Pancreas (tissue), 10 donors: ENCODE measurements at places on chromosomes 1 and 21.

- no peak overlapping the region for H3K27ac ChIP-seq
- no peaks in the 10 kb centered on the region for H3K27me3 ChIP-seq
- no peaks in the 10 kb centered on the region for H3K4me1 ChIP-seq
- no peaks in the 10 kb centered on the region for H3K36me3 ChIP-seq
- H3K4me3 ChIP-seq, result no peak overlapping the region
- no peak for DNase-seq
These were observed 13.1 kb upstream of the TTC34 start for GRCh38 chr1:2814511-2815075.

DNA sequence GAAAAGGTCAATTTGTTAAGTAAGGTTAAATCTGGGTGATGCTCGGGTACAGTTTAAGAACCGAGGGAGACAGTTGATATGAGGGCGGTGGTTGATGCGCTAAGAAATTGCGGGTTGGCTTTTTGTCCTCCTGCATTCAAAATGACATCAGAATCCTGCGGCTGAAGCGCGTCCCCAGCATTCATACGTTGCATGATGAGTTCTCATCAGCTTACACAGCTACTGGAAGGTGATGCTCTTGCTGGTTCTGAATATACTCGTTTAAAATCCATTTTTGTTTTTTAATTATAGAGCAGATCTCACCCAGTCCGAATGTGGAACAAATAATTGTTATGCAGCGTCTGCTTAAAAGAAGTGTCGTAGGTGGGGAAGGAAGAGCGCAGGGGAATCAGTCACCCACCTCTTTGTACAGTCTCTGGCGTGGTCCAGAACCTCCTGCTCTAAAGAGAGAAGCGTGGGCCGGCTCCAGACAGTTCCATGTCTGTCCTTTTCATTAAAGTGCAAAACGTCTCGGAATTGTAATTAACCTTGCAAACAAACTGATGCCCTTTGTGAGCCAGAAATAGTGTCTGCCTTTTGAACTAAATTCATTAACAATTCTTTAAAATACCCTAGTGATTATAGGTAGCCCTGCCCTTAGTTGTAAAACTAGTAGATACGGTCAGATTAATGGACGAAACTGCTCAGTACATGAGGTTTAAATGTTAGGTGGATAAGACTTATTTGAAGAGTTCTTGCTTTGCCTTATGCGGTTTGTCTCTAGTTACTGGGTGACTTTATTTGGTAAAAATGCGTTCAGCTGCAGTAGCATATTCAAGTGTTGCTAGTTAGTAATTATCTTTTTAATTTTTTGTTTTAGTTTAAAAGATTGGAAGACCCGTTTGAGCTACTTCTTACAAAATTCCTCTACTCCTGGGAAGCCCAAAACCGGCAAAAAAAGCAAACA lies 741 bp downstream of the RGS2 start:
- DNase-seq, result no peak
- H3K4me1 ChIP-seq, result peaks cover 24% of the 10 kb centered on the region
- peak overlapping the region; percentile 78 for H3K27ac ChIP-seq
- H3K36me3 ChIP-seq, result no peaks in the 10 kb centered on the region
- H3K27me3 ChIP-seq, result no peaks in the 10 kb centered on the region

DNA sequence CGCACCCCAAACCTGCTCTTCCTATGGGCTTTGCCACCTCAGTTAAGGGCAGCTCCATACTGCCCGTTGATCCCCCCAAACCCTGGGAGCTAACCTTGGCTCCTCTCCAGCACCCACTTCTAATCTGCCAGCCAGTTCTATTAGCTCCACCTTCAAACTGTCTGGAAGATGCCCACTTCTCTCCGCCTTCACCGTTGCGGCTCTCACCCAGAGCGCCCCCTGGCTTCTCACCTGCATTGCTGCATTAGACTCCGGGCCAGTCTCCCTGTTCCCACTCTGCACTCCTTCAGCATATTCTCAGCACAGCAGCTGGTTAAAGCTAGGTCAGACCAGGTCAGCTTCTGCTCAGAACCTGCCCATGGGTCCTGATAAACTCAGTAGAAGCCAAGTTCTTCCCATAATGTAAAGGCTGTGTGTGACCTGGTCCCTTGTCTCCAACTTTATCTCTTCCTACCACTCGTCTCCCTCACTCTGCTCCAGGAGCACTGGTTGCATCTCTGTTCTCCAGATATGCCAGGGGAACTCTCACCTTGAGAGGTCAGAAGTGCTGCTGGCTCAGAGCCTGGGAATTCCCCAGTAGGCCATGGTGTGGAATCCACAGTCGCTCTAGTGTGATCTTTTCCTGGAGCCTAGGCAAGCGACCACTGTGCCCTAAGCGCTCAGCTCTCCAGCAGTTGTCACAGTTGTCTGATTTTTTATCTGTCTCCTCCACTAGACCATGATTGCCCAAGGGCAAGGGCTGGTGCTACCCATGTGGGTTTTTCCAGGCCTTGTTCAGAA lies 150.3 kb downstream of the HMGB4 start:
- H3K4me1 ChIP-seq, result no peaks in the 10 kb centered on the region
- H3K27ac ChIP-seq, result no peak overlapping the region
- no peaks in the 10 kb centered on the region for H3K36me3 ChIP-seq
- DNase-seq, result peak; percentile 72
- no peaks in the 10 kb centered on the region for H3K27me3 ChIP-seq

GRCh38 chr1:107048241-107048640 lies 8.2 kb upstream of the PRMT6 start:
- DNase-seq, result no peak
- H3K4me1 ChIP-seq, result no peaks in the 10 kb centered on the region
- no peak overlapping the region for H3K27ac ChIP-seq
- H3K4me3 ChIP-seq, result no peak overlapping the region

DNA sequence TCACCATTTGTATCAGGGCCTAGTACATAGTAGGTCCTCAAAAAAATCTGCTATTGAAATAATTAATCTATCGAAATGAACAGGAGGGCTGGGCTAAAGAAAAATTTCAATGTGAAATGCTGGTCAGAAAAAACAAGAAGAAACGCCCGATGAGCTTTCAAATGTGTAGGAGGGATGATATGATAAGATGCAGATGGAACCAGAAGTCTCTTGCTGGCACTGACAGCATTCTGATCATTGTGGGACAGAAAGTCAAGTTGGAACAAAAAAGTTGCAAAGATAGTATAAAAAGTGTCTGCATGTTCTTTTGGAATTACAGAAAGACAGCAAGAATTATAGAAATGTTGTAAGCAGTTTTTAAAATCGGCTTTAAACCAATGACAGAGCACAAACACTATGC lies 11.1 kb downstream of the G0S2 start:
- H3K4me3 ChIP-seq, result no peak overlapping the region
- no peaks in the 10 kb centered on the region for H3K36me3 ChIP-seq
- no peak for DNase-seq
- no peaks in the 10 kb centered on the region for H3K4me1 ChIP-seq
- no peaks in the 10 kb centered on the region for H3K27me3 ChIP-seq

GRCh38 chr1:57218487-57219079 lies 205.3 kb downstream of the DAB1 start:
- no peak overlapping the region for H3K4me3 ChIP-seq
- H3K27ac ChIP-seq, result no peak overlapping the region
- no peaks in the 10 kb centered on the region for H3K4me1 ChIP-seq

GRCh38 chr1:41773144-41773591 lies 145.6 kb downstream of the HIVEP3 start:
- no peaks in the 10 kb centered on the region for H3K27me3 ChIP-seq
- DNase-seq, result no peak
- H3K36me3 ChIP-seq, result no peaks in the 10 kb centered on the region
- no peak overlapping the region for H3K4me3 ChIP-seq
- peaks cover 30% of the 10 kb centered on the region for H3K4me1 ChIP-seq
- peak overlapping the region; percentile 57 for H3K27ac ChIP-seq

DNA sequence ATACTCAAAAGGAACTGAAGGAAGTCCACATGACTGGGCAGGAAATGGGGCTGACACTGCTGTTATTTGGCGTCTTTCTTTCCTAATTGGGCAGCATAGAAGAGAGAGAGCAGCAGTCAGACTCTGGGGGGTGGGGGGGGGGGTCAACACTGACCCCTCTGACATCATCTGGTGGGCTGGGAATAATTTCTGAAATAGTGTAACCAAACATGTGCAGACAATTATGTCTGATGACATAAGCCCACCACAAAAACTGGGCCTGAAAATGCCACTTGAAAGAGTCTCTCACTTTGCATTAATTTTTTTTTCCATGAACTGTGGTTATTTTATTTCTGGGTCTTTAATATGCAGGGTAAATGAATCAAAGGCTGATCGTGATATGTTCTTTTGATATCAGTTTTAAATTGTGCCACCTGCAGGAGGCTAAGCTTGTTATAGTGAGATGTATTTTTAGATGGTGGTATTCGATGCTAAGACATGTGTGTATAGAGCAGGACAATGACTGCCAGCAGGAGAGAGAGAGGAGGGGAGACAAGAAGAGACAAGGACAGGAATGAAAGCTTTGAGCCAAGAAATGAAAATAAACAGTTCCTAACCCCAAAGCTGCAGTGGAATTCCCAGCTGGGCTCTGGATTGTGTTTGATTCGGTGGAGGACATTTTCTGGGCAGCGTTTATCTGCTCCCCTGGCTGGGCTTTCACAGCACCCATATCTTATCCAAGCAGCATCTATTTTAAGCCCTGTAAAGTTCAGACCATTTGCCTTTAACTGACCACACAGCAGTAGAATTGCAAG lies 264.7 kb downstream of the PBX1 start:
- no peak overlapping the region for H3K27ac ChIP-seq
- no peaks in the 10 kb centered on the region for H3K36me3 ChIP-seq
- no peaks in the 10 kb centered on the region for H3K27me3 ChIP-seq
- DNase-seq, result no peak
- no peaks in the 10 kb centered on the region for H3K4me1 ChIP-seq
- H3K4me3 ChIP-seq, result no peak overlapping the region

- no peak overlapping the region for H3K4me3 ChIP-seq
- H3K27ac ChIP-seq, result no peak overlapping the region
- H3K36me3 ChIP-seq, result no peaks in the 10 kb centered on the region
- H3K27me3 ChIP-seq, result no peaks in the 10 kb centered on the region
- H3K4me1 ChIP-seq, result peaks cover 20% of the 10 kb centered on the region
These were observed 42.5 kb downstream of the RPRD2 start for GRCh38 chr1:150406483-150406882.

- no peak overlapping the region for H3K27ac ChIP-seq
- no peaks in the 10 kb centered on the region for H3K36me3 ChIP-seq
- peak overlapping the region; percentile 22 for H3K4me3 ChIP-seq
- no peaks in the 10 kb centered on the region for H3K4me1 ChIP-seq
- H3K27me3 ChIP-seq, result no peaks in the 10 kb centered on the region
- peak; percentile 90 for DNase-seq
These were observed 17.3 kb downstream of the CRYBG2 start for GRCh38 chr1:26336477-26337205.

DNA sequence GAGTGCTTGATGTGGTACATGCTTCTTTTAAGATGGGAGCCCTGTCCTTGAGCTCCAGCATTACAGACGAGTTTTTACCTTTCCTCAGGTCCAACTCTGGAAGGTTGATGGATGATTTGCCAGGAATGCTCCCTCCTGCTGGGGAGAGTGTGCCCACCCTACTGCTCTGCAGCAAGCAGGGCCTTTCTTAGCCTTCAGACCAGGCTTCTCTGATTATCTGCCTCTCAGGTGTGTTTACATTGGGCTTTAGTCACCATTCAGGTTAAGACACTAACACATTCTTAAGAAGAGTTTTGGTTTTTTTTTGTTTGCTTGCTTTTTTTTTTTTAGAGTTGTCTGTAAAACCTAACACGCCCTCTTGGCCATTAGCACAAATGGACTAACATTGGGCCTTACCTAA lies 301.8 kb downstream of the KCNT2 start:
- no peaks in the 10 kb centered on the region for H3K36me3 ChIP-seq
- no peak overlapping the region for H3K27ac ChIP-seq
- H3K4me3 ChIP-seq, result no peak overlapping the region
- no peaks in the 10 kb centered on the region for H3K27me3 ChIP-seq

DNA sequence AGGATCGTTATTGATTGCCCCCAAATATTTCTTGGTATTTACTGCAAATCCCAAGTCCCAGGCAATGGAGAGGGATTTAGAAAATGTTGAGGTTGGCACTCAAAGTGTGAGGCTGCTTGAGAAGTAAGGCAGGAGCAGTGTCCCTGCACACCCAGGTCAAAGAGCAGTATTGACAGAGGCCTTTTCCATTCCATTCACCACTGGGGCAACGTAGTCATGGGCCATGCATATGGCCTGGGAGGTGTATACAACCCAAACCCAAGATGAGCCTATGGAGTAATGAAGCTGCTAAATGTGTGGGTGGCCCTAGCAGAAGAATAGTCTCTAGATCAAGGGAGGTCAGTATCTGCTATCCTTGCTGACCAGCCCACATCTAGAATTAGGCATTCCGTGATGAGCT lies 245.6 kb downstream of the FOXD2 start:
- DNase-seq, result no peak
- H3K36me3 ChIP-seq, result no peaks in the 10 kb centered on the region
- H3K4me1 ChIP-seq, result no peaks in the 10 kb centered on the region
- no peak overlapping the region for H3K27ac ChIP-seq

GRCh38 chr1:156616463-156616862 lies 2.8 kb upstream of the HAPLN2 start:
- DNase-seq, result no peak
- no peaks in the 10 kb centered on the region for H3K4me1 ChIP-seq
- no peaks in the 10 kb centered on the region for H3K27me3 ChIP-seq
- H3K4me3 ChIP-seq, result no peak overlapping the region
- no peak overlapping the region for H3K27ac ChIP-seq
- no peaks in the 10 kb centered on the region for H3K36me3 ChIP-seq

- H3K4me3 ChIP-seq, result no peak overlapping the region
- no peaks in the 10 kb centered on the region for H3K27me3 ChIP-seq
- H3K36me3 ChIP-seq, result no peaks in the 10 kb centered on the region
- no peak for DNase-seq
These were observed 147.1 kb downstream of the SLC45A1 start for GRCh38 chr1:8465013-8465412.

- no peak overlapping the region for H3K4me3 ChIP-seq
- H3K27me3 ChIP-seq, result no peaks in the 10 kb centered on the region
- no peak for DNase-seq
- no peaks in the 10 kb centered on the region for H3K36me3 ChIP-seq
- peaks cover 31% of the 10 kb centered on the region for H3K4me1 ChIP-seq
- H3K27ac ChIP-seq, result no peak overlapping the region
These were observed 57.0 kb upstream of the CACYBP start for GRCh38 chr1:174942547-174943255.

DNA sequence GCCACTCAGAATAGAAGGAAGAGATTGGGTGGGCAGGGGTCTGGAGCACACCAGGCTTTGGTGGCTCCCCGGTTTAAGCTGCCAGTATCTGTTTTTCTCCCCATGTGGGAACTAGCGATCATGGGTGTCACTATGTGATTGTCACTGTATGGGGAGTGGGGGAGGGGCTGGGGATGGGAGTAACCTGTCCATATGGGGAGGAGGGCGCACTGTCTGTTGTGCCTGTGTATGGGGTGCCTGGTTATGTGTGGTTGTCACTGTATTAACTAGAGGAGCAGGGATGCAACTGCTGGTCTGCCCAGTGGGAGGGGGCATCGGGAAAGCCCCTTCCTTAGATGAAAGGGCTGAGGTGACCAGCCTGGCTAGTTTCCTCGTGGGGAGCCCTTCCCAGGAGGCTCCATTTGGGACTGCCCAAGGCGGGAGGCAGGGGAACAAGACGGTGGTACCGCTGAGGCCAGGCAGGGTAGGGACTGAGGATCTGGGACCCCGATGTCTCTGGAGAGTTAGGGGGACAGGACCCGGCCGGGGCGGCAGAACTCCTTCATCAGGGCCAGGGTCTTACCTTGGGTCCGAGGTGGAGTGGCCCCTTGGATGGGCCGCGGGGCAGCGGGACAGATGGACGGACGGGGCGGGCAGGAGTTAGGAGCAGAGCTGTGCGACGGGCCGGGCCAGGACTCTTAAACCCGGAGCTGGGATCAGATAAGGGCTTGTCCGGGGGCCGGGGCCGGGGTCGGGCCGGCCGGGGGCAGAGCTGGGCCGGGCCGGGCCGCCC lies at the start of gene KCNJ10:
Gene KCNJ10, minus strand, starts transcription at position 701 of the 772 bp plus-strand sequence. CDS start 27,628 bp downstream, outside the sequence.
- DNase-seq, result peak; percentile 67
- H3K36me3 ChIP-seq, result no peaks in the 10 kb centered on the region
